Right ventricle myocardium inferior (tissue), 1 donor: ENCODE measurements at places on chromosomes 11 and 22.

GRCh38 chr22:41801147-41801819 is 804 bp downstream of the CCDC134 start:
- no peak for DNase-seq

GRCh38 chr11:41660585-41660984 is 201.1 kb upstream of the LRRC4C start:
- DNase-seq = no peak

GRCh38 chr22:32411402-32411801 is 645 bp downstream of the RTCB start:
- DNase-seq = no peak

DNA sequence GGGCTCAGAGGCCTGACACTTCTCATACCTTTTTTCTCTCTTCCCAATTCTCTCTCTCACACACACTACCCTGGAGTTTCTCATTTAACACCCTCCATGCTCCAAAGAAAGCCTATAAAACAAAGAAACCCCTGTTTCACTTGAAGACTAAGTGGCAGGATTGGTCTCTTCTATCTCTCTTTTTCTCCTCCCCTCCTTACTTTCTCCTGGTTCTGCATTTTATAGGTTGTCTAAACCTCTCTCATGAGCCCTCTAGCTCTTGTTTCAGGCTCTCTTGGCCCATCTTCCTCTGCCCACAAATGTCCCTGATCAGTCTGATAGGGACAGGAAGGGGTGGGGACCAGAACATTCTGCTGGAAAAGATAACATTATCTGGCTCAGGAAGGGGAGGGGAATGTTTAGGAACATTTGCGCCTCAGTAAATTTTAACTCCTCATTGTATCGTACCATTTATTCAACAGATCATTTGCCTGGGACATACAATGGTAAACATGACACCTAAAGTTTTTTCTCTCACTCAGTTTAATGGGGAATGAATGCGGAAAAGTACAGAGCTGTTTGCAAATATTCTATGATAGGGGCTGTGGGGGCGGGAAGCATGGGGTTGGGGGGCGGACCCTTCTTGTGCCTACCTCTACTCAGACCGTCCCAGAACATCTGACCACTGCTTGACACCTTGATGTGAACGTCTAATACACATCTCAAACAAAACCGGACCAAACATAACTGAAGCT is 10.8 kb downstream of the CRYBA4 start:
- no peak for DNase-seq

DNA sequence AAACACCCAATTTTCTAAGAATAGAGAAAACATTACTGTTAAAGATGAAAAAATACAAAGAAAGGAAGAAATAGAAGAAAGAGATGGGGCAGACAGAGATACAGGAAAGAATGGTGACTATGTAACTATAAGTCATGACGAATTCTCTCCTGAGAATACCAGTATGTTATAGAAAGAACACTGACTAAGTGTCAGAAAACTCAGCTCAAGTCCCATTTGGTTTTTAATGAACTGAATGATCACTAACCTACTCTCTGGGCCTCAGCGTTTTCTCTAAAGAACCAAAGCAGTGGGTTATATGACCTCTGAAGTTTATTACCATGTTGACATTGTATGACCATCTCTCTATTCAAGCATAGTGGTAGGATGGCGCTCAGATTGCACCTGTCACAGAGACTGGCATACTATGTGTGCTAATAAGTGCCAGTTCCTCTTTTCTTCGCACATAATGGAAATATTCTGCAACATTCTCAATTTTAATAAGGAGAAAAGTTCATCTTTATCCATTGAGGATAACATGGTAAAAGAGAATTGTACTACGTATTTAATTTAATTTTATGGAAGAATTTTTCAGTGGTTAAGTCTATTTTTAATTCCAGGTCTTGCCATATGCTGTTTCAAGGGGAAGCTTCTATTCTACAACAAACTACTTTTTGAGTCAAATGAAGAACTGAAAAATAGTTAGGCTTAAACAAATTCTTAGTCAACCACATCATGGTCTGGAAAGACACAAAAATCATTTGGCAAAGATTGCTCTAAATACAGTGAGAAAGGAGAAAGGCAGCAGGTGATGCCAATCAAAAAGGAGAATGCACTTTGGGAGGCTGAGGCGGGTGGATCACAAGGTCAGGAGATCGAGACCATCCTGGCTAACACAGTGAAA is 25.0 kb upstream of the EED start:
- no peak for DNase-seq

GRCh38 chr22:32558681-32559355 is 84.2 kb downstream of the FBXO7 start:
- peak; percentile 74 for DNase-seq

DNA sequence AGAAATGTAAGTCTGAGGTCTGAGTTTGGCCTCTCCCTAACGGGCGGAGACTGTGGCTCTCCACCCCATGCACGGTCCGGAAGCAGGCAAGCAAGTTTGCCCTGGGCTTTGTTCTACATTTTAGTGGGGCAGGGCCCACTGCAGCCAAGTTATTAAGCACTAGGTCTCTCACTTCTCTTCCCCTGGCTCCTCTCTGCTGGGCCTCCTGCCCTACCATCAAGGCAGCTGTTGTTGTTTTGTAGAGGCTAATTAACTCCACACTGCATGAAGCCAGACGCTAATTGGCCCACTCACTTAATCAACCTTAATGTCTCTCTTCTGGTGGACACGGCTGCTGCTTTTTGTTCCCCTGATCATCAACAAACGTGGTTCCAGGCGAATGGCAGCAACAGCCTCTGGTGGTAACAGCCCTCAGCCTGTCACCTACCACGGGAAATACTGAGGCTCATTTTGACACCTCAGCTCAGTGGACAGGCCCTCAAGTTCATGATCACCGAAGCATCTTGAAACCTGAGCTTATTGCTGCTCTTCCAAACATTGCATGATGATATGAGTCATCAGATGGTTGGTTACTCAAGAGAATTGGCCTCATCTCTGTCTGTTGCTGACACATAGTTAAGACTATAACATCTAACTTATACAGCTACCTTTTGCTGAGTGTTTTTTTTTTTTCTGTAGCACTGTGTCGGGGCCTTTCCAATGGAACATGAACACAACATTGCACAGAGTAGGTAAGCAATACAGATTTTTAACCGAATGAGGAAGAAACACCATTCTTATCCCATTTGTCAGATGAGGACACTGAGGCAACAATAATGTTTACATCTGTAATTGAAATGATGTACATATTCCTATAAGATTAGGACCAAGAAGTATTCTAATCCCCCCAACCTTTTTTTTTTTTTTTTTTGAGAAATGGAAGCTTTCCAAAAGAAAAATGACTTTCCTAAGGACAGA is 20.8 kb upstream of the LMO2 start:
- DNase-seq = peak; percentile 73

GRCh38 chr22:45893516-45893915 is 83.4 kb downstream of the WNT7B start:
- DNase-seq = peak; percentile 8

DNA sequence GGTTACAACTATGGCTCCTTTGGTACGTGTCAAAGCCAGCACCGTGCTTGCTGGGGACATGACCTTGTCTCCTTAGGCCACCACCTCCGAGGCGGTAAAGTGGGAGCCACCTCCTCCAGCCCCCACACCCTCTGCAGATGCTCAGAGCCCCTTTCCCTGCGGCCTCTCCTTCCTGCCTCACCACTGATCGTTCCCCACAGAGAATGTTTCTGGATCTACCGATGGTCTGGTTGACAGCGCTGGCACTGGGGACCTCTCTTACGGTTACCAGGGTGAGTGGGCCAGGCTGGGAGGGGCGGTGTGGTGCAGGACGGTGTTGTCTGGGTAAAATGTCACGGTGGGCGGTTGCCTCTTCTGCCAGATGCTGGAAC is 8.9 kb downstream of the SIDT2 start:
- DNase-seq = peak; percentile 22

GRCh38 chr11:73176874-73177155 is 34.7 kb upstream of the FCHSD2 start:
- DNase-seq = no peak
